ENCODE measurements at places on chromosomes 12 and 14.

DNA sequence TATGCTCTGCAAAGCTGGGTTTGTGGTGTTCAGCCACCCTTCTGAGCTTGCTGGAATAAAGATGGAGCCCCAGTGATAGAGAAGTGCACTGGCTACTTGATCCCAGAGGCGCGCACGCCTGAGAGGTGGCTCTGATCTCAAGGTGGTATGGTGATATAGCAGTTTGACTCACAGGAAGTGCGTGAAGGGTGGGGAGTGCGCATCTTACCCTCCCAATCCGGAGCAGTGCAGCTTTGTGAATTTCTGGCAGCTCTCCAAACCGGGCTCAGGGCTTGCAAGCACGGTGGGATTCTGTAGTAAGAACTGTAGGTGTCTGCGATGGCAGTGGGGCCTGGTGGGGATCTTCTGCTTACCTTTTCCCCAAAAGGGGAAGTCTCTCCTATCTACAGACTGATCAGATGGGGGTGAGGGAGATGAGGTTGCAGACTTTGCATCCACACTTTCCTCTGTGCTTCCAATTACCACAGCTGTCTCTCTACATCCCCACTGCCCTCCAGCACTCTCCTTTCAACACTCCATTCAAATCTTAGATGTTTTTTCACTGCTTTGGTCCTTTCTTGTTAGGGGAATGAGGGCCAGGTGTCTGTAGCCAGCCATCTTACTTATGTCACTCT, 197.4 kb upstream of the SLC38A2 start:
- DNase-seq = no peak

- DNase-seq = no peak
These were observed 63.5 kb downstream of the DGLUCY start for GRCh38 chr14:91177073-91178034.

DNA sequence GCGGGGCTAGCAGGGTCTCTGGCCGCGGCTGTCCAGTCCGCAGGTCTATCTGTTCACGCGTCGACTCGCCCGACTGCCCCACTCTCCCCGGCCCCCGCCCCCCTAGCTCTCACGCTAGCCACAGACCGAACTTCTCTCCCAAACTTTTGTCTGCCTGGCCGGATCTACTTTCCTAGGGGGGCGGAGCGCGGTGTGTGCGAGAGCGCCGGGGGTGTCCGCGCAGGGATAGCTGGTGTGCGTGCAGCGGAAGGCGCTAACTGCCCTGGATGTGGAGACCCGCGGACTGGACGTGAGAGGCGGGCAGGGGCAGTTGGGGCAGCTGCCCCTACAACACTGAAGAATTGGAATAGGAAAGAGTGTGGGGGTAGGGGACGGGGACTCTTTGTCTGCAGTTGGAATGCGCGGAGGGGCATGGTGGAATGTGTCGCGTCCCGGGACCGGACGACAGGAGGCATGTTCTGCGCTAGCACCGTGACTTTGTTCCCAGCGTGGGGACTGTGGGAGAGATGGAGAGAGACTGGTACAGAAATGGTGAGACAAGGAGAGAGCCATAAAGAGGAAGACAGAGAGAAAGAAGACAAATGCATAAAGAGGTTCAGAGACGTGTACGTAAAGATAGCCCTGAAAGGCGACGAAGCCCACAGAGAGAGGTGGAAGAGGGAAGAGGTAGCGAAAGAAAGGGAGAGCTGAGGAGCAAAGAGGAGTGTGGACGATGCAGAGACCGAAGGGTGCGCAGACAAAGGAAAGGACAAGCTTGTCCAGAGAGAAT, at the start of gene AJUBA:
AJUBA (minus strand) TSS at position 75 of the 769 bp plus-strand sequence. CDS start 285 bp downstream, outside the sequence.
- DNase-seq = peak; percentile 45

GRCh38 chr12:19971361-19972280, 396.7 kb upstream of the PDE3A start:
- no peak for DNase-seq

DNA sequence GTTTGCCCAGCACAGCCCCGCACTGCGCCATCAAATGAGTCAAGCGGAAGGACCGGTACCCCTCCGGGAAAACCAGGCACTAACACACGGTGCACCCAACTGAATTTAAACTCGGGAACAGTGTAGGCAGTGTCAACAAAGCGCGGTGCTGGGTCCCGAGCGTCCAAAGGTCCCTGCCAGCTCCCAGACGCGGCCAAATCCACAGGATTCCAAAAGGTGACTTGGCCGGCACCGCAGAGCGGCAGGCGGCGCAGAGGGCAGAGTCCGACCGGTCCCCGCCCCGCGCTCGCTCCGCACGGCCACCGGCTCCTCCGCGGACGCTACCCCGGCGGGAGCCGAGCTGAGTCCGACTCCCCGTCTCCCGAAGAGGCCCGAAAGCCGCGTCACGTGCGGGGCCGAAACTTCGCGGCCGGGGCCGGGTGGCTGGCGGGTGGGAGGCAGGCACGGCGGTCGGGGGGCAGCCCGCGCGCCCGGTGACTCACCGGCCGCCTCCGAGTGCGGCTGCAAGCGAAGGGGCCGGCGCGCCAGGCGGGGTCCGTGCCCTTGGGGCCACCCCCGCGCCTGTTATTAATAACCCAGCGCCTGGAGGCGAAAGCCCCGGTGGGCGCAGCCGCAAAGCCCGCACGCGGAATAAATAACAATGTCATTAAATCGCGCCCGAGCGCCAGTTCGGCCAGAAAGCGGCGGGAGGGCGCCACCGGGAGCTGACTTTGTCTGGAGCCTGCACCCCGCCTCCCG, 863 bp downstream of the DENND5B start:
- DNase-seq = no peak

- DNase-seq = no peak
These were observed 112.0 kb upstream of the CLEC14A start for GRCh38 chr14:38367922-38368321.

DNA sequence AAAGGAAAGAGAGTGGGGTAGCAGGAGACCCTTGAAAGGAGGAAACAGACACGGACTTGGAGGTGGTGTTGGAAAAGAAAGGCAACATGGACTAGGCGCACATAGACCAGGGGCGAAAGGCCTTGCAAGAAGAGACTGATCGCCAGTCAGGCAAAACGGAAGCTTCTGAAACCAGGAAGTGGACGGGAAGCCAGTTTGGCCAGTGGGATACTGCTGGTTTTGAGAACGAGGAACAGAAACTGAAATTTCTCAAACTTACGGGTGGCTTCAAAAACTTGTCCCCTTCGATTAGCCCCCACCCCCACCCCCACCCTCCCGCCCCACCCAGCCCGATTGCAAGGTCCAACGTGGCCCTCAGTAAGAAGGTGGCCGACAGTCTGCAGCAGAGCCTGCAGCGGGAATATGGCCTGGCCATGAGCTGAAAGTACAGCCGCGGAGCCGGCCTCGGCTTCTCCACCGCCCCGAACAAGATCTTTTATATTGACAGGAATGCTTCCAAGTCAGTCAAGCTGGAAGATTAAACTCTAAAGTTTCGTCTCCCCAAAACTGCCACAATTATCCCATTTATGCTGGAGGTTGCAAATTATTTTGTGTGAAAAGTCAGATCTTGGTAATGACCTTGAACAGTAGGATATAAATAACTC, 364.7 kb downstream of the BCAT1 start:
- DNase-seq = no peak

- no peak for DNase-seq
These were observed 162.7 kb upstream of the PWP1 start for GRCh38 chr12:107522692-107523477.

DNA sequence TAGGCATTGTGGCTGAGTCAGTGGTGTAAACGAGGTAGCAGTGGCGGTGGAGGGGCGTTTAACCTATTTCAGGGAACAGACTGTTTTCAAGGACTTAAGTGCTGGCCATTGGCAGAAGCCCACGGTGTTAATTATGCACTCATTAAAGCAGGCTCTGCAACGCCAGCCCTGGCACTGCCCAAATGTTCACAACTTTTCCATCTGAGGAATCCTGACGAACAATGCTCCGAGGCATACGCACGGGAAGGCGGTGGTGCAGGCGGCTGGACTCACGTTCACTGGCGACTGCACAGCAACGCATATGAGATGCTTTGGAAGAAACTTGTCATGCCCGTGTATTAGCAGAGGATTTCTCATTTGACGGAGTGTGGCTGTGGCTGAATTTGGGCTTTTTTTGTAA, 70.6 kb upstream of the SLC24A4 start:
- DNase-seq = peak; percentile 34

DNA sequence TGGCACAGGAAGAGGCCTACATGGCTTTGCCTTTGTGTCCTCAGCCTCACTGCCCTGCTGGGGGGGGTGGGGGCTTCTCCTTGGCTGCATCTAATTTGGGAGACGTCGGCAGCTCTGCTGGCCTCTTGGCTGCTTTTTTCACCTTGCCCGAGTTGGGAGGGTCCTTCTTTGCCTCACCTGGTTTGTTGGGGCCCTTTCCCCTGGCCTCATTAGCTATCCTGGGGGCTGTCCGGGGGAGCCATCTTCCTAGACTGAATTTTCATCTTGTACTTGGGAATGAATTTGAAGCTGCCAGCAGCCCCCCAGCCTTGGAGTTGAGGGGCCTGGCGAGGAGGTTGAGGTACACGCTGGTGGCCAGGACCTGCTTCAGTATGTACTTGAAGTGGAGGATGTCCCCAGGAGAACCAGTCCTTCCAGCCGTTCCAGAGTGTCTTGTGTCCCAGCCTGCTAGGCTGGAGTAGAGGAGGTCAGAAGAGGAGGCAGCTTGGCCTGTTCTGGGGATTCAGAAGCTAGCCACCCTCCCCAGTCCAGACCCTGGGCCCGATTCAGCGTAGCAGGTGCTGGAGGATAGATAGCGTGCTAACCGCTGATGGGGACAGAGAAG, 70.7 kb upstream of the VASH1 start:
- DNase-seq = no peak

- no peak for DNase-seq
These were observed 386.0 kb downstream of the BCAT1 start for GRCh38 chr12:24562771-24563431.

- DNase-seq = no peak
These were observed 1.6 kb upstream of the ARID4A start for GRCh38 chr14:58296726-58297125.

DNA sequence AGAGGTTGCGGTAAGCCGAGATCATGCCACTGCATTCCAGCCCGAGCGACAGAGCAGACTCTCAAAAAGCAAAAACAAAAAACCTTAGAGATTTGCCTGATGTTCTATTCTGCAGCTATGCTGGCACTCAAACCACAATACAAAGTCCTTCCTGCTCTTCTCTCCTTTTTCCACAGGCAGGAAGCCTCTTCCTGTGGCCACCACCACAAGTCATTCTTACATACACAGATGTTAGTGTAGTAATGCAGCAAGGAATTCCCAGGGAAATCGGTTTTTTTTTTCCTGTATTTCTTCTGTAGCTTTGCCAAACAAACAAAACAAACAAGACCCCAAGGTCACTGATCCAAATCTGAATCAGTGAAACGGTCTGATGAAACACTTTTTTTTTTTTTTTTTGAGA, 104.3 kb downstream of the FIGNL2 start:
- no peak for DNase-seq

GRCh38 chr12:11600199-11600598, 49.3 kb upstream of the ETV6 start:
- DNase-seq = no peak

DNA sequence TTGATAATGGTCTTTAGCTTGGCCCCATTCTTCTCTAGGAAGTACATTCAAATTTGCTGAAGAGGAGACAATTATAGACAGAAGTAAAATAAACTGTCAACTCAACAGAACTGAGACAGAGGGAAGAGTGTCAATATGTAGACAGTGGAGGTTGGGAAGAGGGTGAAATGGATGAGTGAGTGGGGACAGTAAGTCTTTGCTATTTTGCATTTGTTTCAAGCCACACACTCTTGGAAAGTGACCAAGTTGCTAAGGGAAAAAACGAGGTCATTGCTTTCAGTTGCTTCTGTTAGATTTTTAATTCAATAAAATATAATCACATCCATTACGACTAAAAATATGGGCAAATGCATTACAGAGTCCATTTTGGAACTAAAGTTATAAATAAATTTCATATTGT, 47.8 kb downstream of the BTBD7 start:
- no peak for DNase-seq

GRCh38 chr14:65412856-65413738, 567 bp downstream of the FUT8 start:
- no peak for DNase-seq

GRCh38 chr14:63909984-63910383, 57.2 kb downstream of the SYNE2 start:
- DNase-seq = no peak

- DNase-seq = no peak
These were observed 52.0 kb upstream of the PSMA6 start for GRCh38 chr14:35240231-35240630.

DNA sequence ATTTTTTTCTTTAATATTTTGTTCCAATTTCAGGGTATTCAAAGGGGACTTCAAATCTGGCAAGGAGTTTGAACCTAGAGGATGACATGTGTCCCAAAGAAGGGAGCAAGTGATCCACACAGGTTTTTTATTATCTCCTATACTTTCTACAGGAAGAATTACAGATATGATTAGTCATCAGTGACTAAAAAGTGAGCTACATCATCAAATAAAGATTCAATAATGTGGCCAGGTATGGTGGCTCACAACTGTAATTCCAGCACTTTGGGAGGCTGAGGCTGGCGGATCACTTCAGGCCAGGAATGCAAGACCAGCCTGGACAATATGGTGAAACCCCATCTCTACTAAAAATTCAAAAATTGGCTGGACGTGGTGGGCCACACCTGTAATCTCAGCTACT, 24.2 kb downstream of the GLT8D2 start:
- no peak for DNase-seq

- DNase-seq = peak; percentile 73
These were observed at the start of gene NAA30 for GRCh38 chr14:57390037-57390805. Gene NAA30, plus strand, starts transcription at chr14:57390586. Its CDS starts 372 bp downstream, at chr14:57390958.

DNA sequence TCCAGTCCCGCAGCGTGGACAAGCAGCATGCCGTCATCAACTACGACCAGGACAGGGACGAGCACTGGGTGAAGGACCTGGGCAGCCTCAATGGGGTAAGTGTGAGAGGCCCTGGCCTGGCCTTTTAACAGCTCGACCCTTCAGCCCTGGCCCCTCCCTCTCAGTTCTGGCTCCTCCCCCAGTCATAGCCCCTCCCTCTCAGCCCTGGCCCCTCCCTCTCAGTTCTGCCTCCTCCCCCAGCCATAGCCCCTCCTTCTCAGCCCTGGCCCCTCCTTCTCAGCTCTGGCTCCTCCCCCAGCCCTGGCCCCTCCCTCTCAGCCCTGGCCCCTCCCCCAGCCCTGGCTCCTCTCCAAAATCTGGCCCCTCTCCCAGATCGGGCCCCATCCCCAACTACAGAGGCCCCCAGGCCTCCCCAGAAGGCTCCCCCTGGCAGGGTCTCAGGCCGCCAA, 11.2 kb downstream of the CEP170B start:
- no peak for DNase-seq

GRCh38 chr12:125193376-125194152, 128.3 kb downstream of the AACS start:
- DNase-seq = no peak

GRCh38 chr14:51182131-51182565, 57.9 kb upstream of the TMX1 start:
- DNase-seq = no peak

All from caudate nucleus (tissue), 63 donors.